ENCODE measurements at places on chromosomes 3 and 15.
A peak's percentile ranks its signal among the peaks of the same experiment; 100 is the strongest.

DNA sequence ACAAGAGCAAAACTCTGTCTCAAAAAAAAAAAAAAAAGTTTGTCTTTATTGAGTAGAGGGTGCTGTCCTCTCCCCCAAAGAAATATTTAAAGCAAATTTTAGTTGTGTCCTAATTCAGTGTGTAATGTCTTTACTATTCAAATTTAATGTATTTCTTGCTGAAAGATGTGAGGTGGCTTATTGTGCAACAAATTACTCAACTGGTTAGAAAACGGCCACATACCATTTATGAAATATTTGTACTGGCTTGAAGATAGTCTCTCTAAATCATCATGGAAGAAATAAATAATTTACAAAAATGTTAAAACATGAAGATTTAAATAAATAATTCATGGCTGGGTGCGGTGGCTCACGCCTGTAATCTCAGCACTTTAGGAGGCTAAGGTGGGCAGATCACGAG lies 63.0 kb downstream of the SLTM start:
- no peak for DNase-seq

- no peak for DNase-seq
Measured at GRCh38 chr3:143914257-143914656, 57.4 kb upstream of the DIPK2A start.

- DNase-seq: no peak
Measured at GRCh38 chr15:53586799-53587198, 172.7 kb downstream of the WDR72 start.

GRCh38 chr3:153163393-153163724 lies 1.3 kb downstream of the RAP2B start:
- no peak for DNase-seq

DNA sequence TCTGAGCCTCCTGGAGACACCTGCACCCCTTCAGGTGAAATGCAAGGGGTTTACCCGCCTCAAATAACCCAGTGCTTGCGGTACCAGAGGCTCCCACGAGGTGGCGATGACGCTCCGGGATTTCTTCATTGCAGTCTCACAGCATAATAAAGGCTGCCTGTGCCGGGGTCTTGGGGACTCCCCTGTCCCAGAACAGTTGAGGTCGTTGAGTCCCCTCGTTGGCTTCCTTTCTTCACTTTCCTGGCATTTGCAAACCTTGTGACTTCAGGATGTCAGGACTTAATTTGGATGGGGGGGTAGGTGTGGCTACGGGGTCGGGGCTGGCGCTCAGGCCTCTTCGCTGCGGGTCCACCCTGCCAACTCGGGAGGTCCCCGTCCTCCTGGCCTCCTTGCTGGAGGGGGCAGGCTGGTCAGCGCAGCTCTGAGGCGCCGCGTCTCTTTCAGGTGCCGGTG lies 1.3 kb downstream of the GNAT1 start:
- DNase-seq: peak; percentile 80

DNA sequence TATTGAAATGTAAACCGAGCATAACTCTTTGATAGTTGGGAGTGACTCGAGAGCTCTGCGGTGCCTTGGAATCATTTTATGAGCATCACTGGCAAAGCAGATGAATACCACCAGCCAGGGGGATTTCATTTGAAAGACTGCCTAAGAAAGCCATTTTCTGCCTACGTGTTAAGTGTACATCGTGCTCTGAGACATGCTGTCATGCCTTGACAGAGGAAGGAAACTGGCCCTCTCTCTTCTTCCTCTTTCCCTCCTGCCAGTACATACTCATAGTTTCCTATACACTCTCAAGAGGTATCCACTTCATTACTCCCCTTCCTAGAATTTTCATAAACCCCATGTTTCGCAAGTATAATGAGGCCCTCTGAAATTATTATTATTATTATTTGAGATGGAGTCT lies 8.8 kb downstream of the BCL2A1 start:
- no peak for DNase-seq

DNA sequence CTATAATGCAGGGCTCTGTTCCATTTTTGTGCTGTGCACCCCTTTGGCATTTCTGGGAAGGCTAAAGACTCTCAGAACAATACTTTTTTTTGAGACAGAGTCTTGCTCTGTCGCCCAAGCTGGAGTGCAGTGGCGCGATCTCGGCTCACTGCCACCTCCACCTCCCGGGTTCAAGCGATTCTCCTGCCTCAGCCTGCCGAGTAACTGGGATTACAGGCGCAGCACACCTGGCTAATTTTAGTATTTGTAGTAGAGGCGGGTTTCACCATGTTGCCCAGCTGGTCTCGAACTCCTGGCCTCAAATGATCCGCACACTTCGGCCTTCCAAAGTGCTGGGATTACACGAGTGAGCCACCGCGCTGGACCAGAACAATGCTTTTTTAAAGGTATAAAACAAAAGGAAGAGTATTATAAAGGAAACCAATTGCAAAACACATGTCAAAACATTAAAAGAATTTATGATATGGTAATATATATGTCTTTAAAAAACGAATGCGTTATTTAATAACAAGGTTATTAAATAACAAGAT lies 999 bp downstream of the SQOR start:
- no peak for DNase-seq

GRCh38 chr3:11392014-11392859 lies 120.0 kb downstream of the ATG7 start:
- DNase-seq: no peak

- no peak for DNase-seq
Measured at GRCh38 chr3:119594066-119594465, 3.6 kb upstream of the PLA1A start.

- no peak for DNase-seq
Measured at GRCh38 chr3:23865595-23866396, 51.0 kb downstream of the NKIRAS1 start.

GRCh38 chr15:100020189-100020588 lies 287.0 kb upstream of the LYSMD4 start:
- DNase-seq: no peak

DNA sequence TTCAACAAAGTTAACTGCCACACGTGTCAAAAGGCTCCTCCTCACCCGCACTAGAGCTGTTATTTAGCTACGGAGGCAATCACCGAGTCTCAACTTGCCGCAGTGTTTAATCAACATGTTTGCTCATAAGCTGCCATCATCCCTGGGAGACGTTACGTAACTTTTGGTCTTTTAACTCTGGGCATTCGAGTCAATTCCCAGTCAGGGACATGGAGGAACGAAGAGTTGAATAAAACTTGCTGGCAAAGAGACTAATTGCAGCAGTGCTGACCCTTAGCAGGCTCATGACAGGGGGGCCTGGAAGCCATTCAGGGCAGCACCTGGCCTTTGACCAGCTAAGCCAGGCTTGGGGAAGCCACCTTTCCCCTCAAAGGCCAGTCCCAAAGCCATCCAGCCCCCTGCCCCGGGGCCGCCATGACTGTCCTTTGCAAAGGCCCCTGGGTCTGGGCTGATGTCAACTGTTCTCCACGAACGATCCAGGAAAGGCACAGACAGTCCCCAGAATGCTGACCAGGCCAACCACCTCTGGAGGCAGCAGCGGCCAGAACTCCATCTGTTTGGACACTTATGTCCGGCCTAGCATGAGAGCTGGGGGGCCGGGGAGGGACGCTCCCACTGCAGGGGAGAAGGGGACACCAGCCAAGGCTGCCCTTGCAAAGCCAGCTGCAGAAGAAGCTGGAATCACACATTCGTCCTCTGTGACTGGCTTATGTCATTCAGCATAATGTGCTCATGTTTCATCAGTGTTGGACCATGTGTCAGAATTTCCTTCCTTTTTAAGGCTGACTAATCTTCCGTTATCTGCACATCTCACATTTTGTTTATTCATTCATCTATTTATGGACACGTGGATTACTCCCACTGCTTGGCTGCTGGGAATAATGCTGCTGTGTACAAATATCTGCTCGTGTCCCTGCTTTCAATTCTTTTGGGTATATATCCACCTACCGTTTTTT lies 43.7 kb downstream of the PCSK6 start:
- no peak for DNase-seq

- DNase-seq: no peak
Measured at GRCh38 chr3:139477710-139478640, 1.7 kb upstream of the RBP2 start.

GRCh38 chr3:111369958-111370357 lies 172.0 kb upstream of the CD96 start:
- DNase-seq: no peak

- no peak for DNase-seq
Measured at GRCh38 chr15:65835447-65835846, 33.8 kb upstream of the RAB11A start.

- no peak for DNase-seq
Measured at GRCh38 chr3:4885316-4885715, 93.9 kb upstream of the BHLHE40 start.

DNA sequence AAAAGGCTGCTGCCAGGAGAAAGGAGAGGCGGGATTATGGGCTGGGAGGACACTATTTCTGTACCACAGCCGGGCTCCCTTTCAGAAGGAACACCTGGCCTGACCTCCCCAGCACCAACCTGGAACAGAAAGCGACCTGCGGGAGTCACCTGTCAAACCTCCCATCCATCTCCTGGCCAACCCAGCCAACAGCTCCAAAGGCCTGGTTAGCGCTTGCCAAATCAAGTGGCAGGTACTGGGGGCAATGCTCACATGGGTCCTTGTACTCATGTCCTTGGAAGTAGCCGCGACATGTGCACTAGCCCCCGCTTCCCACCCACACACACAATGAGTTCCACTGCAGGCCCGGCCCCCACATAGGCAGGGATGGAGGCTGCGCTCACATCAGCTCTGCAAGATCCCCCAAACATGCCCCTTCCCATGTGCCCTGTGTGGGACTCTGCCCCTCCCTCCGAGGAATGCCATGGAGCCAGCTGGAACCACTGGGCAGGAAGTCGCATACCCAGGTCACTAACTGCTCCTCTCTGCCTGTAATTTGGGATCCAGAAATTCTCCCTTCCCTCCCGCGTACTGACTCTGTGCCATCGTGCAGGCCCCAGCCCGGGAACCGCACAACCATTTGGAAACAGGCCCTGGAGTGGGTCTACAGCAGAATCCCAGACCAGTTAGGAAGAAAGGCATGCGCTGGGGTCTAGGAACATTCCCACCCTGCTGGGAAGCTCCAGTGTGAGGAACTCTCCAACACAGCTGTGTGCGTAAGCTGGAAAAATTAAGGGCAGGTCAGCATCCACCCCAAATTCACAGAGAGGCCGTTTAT lies 98.9 kb downstream of the LRIG1 start:
- no peak for DNase-seq

DNA sequence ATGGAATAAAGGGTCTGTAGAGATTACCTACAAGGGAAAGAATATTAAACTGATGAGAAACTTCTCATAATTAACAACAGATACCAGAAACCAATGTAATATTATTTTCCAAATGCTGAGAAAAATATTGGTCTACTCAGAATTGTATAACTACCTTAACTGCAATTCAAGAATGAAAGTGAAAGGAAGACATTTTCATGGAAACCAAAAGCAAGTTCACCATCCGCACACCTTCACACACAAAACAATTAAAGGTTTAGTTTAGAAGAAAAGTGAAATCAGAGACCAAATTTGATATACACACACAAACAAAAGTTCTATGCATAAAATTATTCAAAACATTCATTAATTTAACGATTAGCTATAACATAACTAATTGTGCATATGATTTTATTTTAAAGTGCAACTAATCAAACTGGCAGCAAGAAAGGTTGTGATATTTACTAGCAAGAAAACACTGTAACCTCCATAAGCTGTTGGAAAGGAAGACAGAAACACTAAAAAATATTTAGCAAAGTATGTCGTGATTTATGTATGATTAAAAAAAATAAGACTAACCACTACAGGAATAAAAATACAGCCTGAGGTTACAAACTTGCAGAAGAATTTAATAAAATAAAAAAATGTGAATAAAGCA lies 395.5 kb downstream of the FGF12 start:
- DNase-seq: no peak

DNA sequence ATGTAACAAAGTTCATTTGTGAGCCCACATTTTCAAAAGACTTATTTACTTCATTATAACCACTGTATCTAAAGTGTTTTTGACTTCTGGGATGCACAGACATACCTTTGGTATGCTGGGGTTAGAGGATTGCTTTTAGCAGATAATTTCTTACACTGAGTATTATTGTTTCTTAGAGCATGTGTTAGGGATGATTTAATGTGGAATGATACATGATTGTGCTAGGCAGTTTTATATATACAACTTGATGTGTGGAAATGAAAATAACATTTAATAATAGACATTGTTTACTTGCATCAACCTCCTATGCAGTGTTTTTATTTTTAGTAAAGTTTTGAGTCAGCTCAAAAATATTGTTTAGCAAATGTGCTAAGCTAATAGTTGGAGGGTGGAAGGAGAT lies 3.4 kb downstream of the KIF23 start:
- DNase-seq: no peak

DNA sequence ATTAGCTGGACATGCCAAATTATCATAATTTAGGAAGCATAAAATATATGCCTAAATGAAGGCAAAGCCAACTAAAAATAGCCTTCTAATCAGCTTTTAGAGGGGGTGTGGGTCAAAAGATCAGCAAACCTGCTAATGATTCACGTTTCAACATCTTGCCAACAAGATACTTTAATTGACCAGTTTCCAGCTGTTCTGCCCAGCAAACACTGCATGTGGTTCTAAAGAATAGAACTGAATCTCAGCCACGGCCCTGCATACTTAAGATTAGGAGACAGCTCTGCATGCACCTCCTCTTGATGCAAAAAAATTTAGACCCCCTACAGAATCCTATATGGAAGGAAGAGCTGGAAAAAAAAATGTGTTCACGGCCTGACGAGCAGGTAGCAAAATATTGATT lies 500.5 kb downstream of the TBL1XR1 start:
- no peak for DNase-seq

- no peak for DNase-seq
Measured at GRCh38 chr15:29784413-29784812, 37.9 kb downstream of the TJP1 start.

DNA sequence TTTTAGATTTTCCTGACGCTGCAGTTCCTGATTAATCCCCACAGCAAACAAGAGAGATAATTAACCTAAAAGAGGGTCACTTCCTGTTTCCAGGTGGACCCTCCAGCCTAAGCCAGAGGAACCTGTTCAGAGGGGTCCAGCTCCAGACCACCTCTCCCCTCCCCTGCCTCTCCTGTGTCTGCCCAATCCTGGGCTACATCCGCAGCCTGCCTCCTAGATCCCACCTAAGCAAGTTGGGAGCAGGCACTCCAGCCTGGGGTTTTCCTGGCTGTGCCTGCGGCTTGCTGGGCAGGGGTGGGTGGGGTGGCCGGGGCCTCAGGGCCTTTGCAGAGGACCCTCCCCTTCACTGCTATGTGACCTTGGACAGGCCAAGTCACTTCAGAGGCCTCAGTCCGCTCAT lies 178.6 kb upstream of the LINGO1 start:
- no peak for DNase-seq

GRCh38 chr3:133945381-133946095 lies 49.9 kb upstream of the RAB6B start:
- DNase-seq: no peak

DNA sequence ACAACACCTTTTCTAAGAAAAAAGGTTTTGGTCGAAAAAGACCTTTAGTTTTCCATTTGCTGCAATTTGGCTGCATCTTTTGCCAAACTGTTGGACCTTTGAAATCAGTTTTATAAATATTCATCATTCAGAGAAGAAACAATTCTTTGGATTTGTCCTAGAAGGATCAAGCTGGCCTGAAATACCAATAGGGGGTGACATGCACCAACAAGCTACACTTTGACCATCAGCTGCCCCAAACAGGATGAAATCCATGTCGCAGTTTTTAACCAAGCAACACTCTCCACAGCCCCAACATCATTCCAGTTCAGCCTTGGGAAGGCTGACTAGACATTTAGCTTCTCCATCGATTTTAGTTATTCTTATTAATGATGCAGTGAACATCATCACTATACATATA lies 9.8 kb downstream of the RPL15 start:
- DNase-seq: no peak

All from activated CD4-positive, alpha-beta T cell treated with anti-CD3 and anti-CD28 coated beads for 24 hours (primary cell).